ENCODE measurements at places on chromosomes 2 and 18. TPM values are rescaled to one million over a fixed set of nuclear protein-coding genes. Genes with fewer than 3 reads are reported as not detected.

GRCh38 chr18:58258692-58259342 is 214.8 kb downstream of the NEDD4L start:
- DNase-seq: no peak

GRCh38 chr2:80086831-80087230 is 217.7 kb downstream of the LRRTM1 start:
- DNase-seq: no peak

- peak; percentile 42 for DNase-seq
These were observed 39.2 kb downstream of the GNAL start for GRCh38 chr18:11728249-11728648.

GRCh38 chr2:45173513-45173912 is 164.3 kb upstream of the SIX2 start:
- peak; percentile 97 for DNase-seq

- no peak for DNase-seq
These were observed 835.5 kb upstream of the GCFC2 start for GRCh38 chr2:76546207-76546606.

DNA sequence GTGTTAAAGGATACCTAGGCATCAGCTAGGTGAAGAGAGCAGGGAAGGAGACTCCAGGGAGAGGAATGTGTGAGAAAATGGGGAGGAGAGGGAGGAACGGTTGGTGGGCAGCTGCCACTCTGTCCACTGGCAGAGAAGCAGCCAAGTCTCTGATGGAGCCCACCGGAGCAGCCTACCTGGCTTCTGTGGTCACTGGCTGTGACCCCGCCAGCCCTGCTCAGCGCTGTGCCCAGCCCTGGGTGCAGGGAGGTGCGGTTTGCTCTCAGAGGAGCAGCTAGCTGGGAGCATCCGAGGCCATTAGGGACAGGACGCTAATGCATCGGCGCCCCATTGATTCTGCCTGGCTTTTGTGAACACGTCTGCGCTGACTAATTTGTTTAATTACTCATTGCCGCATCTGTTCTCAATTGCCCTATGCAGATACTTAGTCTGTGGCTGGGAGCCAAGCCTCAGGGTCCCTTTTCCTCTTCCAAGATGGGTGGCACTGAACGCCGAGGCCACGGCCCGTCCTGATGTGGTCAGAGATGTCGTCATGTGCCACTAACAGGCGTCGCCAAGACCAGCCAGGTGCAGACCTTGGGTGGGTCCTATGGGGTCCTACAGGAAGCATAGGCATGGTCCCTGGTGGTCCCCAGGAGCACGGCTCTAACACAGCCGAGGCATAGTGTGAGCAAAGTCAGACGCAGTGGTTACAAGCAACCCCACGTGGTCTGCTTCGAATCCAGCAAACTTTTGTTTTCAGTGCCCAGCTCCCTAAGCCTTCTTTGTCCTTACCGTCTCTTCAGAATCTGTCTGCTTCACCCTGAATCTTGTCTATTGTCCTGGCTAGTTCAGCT is 82.0 kb downstream of the RRM2 start:
- DNase-seq: no peak

- DNase-seq: no peak
These were observed 97.1 kb downstream of the EML6 start for GRCh38 chr2:54820558-54820957.

- DNase-seq: peak; percentile 23
These were observed 89.2 kb downstream of the ZBTB7C start for GRCh38 chr18:48319801-48320638.

DNA sequence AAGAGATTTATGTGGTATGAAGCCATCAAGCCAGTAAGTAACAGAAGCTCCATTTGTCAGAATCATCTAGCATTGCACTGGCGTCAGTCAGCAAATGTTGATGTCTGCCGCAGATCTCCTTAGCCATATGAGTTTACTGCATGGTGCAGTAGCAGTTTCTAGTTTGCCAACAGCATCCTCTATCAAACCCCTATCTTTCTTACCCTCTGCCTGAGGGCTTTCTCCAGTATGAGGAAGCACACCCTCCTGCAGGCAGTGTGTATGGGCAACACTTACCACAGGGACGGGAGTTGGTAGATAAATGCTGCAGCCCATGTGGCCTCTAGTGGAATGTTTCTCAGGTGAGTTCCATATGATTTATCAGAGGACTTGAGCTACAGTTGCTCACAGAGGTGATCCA is 63.7 kb downstream of the EFEMP1 start:
- no peak for DNase-seq

GRCh38 chr18:57755473-57756067 is 47.5 kb downstream of the ATP8B1 start:
- DNase-seq: no peak

- peak; percentile 30 for DNase-seq
These were observed 16.4 kb downstream of the MAP3K19 start for GRCh38 chr2:135030826-135031225.

DNA sequence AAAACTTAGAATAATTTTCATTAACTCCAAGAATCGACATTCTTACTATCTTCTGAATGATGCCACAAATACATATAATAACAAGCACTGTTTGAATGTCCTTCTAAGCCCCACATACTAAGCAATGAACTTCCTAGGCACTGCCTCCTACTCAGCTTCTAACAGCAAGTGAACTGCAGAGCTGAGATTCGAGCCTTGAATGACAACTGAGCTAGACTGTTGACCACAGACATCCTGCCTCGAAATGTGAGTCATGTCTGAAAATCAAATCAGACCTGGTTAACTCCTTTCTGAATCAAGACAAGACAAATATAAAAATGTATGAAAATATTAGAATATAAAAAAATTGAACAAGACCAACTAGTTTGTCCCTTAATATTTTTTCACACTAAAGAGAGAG is 108.1 kb downstream of the MYT1L start:
- DNase-seq: no peak

DNA sequence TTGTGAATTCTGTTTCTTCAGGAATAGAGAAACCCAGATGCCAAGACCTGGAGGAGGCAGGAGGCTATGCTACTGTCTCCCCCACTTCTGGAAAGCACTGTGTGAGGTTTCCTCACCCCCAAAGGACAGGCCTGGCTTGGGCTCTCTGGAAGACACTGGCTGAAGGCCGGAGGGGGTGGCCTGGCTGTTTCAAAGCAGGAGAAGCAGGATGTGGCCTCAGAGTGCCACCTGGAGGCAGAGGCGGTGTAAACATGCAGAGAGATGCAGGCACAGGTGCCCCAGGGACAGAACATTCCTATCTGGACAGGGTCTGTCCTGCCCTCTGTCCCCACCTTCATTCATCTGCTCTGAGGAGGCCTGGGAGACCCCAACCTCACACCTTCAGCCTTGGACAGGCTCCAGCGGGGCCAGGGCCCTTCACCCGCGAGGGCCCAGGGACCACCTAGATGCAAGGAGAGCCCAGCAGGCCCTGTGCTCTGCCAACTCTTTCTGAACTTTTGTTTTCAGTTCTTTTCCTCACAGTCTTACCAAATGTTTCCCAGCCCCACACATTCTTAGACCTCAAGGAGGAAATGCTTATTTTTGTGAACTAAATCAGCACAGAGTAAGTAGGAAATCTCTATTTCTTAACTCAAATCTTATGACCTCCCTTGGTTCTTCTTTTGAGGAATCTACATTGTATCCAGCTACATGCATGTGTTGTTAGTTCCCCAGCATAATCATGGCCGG is 79.2 kb downstream of the LONRF2 start:
- DNase-seq: peak; percentile 15

DNA sequence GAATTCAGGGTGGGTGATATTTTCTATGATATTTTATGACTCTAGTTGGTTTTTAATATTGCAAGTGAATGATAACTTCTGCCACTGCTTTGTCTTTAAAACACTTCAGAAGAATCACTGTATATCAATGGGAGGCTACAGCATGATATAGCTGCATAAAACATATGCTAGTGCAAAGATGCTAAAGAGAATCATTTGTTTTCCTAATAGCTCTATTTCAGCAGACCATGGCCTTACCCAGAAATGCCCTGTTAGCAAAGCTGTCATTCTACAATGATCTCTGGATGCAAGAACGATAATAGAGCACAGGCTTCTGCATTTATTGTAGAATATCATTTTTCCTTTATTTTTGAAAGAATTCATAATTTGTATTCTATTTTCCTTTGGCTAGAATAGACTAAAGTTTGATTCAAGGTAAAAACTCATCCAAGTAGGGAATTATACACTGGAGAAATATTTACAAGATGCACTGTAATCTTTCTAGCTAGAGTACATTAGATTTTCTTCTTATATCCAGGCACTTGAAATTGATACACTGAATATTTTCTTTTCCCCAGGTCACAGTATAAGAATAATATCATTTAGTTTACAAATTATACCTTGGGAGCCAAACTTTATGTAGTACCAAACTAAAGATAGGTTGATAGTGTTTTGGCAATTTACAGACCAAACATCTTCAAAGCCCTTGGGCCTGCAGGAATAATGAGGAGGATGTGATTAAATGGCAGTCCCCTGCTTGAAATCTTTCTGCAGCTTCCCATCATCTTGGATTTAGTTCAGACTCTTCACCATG is 252.6 kb upstream of the LINC00305 start:
- DNase-seq: no peak

DNA sequence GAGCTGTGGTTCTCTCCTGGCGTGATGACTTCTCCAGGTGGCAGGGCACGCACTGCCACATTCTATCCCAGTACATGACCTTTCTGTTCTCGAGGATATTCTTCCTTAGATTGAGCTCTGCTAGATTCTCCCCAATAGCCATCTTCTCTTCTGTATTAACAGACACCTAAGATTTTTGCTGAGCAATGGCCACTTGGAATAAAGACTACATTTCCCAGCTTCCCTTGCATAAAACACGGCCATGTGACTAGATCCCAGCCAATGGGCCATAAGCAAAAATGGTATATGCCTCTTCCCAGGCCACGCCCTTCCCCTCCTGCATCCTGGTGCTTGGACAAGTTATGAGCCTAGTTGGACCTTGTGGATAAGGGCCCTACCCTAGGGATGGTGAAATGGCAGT is 82.1 kb downstream of the EIF2AK3 start:
- peak; percentile 38 for DNase-seq

GRCh38 chr18:50982802-50983179 is 15.0 kb downstream of the ELAC1 start:
- DNase-seq: no peak

DNA sequence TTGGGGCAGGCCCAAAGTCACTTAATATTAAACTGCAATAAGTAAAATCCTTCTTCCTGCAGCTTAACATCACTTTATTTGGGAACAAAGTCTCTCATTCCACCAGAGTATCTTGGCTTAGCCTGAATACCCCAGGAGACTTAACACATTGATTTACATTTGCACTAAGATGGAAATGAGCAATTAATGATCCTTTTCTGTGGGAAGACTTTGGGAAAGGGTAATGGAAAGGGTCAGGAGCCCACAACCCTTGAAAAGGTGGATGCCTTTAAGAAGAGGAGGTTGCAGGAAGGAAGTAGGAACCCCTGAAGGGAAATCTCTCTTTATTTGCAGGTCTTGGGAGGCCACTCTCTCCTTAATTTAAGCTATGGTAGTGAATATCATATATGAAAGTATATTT is 28.0 kb upstream of the BARD1 start:
- no peak for DNase-seq

GRCh38 chr18:79011300-79011870 is 31.8 kb downstream of the SALL3 start:
- DNase-seq: no peak

LCT gene
- 0.01 TPM for polyA plus RNA-seq

CABLES1 gene
- polyA plus RNA-seq: 1.9 TPM

RAX gene
- not detected for polyA plus RNA-seq

GEN1 gene
- polyA plus RNA-seq: 7.4 TPM

All from mammary epithelial cell (primary cell).